Activated T-cell treated with anti-CD3 and anti-CD28 coated beads, Interleukin-2, amount 50 U/mL, for 72 hours (primary cell): ENCODE measurements at places on chromosomes 7 and 10. TPM values are rescaled to one million over a fixed set of nuclear protein-coding genes. Genes with fewer than 3 reads are reported as not detected.

Gene SEMA3E
- total RNA-seq = not detected

Gene COL13A1
- not detected for total RNA-seq

Gene VSIR
- 70.1 TPM for total RNA-seq

Gene TAS2R41
- not detected for total RNA-seq

Gene CUBN
- 0.76 TPM for total RNA-seq

Gene PIK3CG
- 18.7 TPM for total RNA-seq

Gene SFMBT2
- total RNA-seq = 42.1 TPM
